ENCODE measurements at places on chromosomes 11 and 22. TPM values are rescaled to one million over a fixed set of nuclear protein-coding genes. Genes with fewer than 3 reads are reported as not detected.
A peak's percentile ranks its signal among the peaks of the same experiment; 100 is the strongest.

DNA sequence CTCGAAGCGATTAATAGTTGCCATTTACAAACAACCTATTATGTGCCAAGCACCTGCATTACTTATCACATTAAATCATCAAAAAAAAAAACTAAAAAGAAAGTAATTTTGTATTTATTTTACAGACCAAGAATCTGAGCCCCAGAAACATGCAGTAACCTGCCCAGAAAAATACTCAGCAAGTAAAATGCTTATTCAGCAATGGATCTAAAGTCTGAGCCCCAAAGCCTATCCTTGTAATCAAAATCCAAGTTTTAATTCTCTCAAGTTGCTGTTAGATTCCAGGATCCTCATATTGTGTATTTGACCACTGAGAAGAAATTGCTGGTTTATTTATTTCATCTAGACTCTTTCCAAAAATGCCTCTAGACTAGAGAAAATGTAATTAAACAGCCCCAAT lies 783.3 kb upstream of the API5 start:
- DNase-seq, result no peak

DNA sequence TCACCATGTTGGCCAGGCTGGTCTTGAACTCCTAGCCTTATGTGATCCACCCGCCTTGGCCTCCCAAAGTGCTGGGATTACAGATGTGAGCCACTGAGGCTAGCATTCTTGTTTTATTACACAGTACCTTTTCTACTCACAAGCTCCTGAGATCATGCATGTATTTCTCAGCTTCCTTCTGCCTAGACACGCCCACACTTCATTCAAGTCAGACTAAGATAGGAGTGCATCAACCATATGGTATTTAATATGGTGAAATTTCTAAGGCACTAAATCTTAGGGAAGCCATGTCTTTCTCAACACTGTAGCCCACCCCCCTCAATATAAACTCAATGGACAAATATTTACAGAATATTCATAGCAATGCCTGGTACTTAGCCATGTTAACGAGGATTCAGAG lies 62.1 kb downstream of the SLC25A17 start:
- DNase-seq, result no peak

The C11orf42 gene
- not detected for total RNA-seq

GRCh38 chr11:96486890-96487611 lies 97.2 kb downstream of the JRKL start:
- DNase-seq, result peak; percentile 88

DNA sequence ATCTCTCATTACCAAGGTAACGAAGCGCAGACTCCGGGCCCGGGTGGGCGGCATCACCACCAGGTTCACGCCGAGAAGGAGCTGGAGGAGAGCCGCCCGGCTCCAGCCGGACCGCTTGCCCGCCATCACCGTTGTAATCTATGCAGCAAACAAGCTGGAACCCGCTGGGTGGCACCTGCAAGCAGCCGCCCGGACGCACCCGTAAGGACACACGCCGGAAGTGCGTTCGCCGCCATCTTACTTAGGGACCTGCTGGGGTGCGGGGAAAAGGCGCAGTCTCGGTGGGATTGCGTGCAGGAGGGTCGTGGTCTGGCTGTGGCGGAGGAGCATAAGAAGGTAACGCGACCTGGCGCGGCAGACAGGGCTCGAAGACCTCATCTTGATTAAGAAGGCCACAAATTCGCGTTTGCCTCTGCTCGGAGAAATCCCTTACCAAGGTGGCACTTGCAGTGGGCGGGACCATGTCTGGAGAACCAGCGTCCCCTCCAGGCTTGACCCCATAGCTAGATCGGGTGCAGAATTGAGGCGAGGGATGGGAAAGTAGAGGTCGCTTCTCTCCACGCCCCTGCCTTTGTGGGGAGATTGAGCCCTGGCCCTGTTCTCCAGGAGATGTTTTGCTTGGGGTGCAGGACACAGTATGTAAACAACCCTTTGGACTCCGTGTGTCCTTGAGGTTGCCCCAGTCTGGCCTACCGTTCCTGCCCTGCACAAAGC lies at the start of gene ACP2:
ACP2 (minus strand) TSS at position 151 of the 714 bp plus-strand sequence; CDS start at position 126, 25 bp downstream.
- DNase-seq, result peak; percentile 88

- peak; percentile 19 for DNase-seq
These were observed 96.1 kb upstream of the THY1 start for GRCh38 chr11:119518746-119519730.

DNA sequence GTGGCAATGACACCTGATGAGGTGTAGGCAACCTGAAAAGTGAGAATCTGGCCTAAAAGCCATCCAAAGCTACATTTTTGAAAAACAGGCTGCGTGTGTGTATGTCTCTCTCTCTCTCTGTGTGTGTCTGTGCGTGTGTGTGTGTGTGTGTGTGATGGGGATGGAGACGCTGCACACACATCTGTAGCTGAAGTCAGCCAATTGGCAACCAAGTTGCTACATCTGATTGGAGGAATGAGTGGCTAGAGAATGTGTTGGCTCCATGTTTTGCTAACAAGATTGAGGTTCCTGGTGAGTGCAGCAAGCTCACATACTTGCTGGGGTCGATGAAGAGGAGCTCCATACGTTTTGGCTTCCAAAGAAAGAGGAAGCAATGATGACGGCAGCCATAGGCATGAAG lies 311.4 kb upstream of the NCAM1 start:
- DNase-seq, result no peak

The TEAD1 gene
- 76.9 TPM for total RNA-seq

- DNase-seq, result no peak
These were observed 2.4 kb downstream of the MAPK11 start for GRCh38 chr22:50267591-50268390.

GRCh38 chr22:26763633-26764361 lies 106.4 kb downstream of the MIAT start:
- DNase-seq, result peak; percentile 37

The UPK2 gene
- total RNA-seq, result 17.1 TPM

GRCh38 chr11:111336582-111337256 lies 38.4 kb downstream of the POU2AF3 start:
- DNase-seq, result no peak

GRCh38 chr11:15412054-15412453 lies 297.3 kb downstream of the INSC start:
- DNase-seq, result no peak

DNA sequence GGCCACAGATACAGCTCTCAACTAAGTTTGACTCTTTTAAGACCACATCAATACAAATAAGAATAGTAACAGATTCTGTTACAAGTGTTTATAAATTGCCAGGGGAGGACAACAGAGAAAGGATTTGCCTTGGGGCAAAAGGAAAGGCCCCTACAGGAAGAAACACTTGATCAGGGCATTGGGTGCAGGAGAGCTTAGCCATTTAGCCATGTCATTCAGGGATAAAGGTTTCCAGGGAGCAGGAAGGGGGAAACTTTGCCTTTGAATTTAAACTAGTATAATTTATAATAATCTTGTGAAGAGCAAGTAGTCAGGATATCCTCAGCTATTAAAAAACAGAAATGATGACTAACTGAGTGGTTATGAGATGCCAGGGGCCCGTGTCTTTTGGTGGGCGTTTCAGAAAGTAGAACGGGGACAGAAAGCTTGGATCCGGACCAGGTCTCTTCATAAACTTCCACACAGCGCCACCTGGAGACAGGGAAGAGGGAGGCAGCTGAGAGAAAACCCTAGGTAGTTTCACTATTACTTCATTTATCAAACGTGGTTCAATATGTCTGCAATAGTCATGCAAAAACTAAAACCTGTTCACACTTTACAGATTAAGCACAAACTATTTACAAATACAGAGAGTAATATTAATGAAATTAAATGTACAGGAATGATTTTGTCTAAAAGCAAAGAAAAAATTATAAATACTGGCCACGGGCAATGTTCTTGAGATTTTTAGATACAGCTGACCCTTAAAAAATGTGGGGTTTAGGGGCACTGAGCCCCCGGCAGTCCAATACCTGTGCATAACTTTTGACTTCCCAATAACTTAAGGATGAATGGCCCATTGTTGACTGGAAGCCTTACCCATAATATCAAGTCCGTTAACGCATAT lies 11.0 kb upstream of the SLC5A4 start:
- peak; percentile 29 for DNase-seq

- no peak for DNase-seq
These were observed 46.9 kb upstream of the PRSS23 start for GRCh38 chr11:86753459-86753858.

The ALX4 gene
- total RNA-seq, result not detected

GRCh38 chr11:120482149-120482548 lies 29.4 kb upstream of the GRIK4 start:
- no peak for DNase-seq

DNA sequence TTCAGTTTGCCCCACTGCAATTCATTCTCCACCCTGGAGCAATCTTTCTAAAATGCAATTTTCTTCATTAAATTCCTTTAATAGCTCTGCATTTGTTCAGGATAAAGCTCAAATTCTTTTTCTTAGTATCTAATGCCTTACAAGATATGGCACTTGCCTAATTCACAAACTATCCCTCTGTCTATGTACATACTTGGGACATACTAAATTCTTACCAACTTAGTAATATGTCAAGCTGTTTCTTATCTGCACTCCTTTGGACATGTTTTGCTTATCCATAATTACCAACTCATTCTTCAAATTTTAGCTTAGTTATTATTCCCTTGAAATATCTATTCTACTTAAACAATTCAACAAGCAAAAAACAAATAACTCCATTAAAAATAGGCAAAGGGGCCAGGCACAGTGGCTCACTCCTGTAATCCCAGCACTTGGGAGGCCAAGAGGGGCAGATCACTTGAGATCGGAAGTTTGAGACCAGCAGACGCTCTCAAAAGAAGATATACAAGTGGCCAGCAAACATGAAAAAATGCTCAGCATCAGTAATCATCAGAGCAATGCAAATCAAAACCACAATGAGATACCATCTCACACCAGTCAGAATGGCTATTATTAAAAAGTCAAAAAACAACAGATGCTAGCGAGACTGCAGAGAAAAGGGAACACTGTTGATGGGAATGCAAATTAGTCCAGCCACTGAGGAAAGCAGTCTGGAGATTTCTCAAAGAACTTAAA lies 96.9 kb downstream of the FAM76B start:
- no peak for DNase-seq

DNA sequence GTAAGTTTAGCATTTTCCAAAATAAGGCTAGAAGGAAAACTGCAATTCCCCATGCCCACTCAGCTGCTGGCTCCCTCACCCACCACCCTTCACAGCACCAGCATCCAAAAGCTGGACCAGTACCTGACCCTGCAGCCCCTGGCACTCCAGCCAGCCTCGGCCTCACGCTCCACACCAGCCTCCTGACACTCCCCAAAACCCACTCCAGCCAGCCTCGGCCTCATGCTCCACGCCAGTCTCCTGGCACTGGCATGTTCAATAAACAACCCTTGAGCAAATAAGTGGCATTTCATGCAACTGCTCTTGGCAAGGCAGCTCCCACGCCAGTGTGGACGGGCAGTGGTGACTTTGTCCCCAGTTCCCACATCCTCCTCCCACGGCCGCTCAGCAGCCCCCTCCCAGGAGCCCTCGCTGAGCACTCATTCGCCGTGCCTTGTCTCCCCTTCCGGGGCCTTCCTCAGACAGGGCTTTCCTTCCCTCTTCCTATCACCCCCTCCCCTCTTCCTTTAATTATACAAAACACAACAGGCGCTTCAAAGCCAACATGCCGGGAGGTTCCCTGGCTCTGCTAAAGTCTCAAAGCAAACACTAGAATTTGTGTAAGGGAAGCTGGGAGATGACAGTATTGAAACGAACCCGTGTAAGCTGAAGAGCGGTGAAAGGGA lies 6.8 kb downstream of the TOLLIP start:
- no peak for DNase-seq

The FXYD2 gene
- total RNA-seq, result not detected

The HTR3B gene
- total RNA-seq, result not detected

DNA sequence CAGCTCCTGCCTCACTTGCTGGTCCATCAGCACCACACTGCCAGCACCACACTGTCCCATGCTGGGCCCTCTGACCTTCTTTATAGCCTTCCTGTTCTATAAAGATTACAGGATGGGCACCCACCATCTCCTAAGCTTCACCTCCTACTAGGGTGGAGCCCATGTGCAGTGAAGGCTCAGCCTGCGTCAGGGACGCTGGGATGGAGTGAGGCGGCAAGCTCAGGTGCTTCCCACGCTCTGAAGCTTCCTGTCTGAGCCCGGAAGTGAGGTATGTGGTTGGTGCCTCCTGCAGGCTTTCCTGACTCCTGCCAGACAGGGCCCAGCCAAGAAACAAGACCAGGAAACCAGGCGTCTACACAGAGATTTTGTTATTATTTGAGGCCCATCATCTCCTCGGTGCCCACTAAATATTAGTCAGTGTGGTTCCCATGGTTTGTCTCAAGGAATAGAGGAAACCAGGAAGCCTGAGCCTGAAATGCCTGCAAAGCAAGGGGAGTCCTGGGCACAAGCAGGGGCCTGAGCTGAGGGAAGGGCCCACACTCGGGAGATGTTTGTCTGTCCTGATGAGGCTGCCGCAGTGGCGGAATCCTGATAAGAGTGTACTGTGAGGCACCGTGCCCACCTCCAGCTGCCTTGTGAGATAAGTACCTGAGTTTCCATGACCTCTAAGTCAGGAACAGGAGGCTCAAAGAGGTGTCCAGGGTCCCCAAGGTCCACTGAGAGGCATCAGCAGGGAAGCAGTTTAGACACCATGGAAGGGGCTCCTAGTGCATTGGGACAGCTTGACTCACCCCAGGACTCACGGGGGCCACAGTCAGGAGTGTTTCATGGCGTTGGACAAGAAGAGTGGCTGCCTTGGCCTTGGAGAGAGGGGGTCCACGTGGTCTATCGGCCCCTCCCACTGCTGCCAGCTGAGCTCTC lies 22.0 kb downstream of the RSPH14 start:
- no peak for DNase-seq

The CBLIF gene
- total RNA-seq, result not detected

The ALDH3B1 gene
- 98.1 TPM for total RNA-seq

- DNase-seq, result no peak
These were observed 198.7 kb downstream of the AASDHPPT start for GRCh38 chr11:106276126-106276525.

The MAPK8IP2 gene
- total RNA-seq, result 0.88 TPM

GRCh38 chr22:38270091-38270992 lies 2.5 kb downstream of the TMEM184B start:
- DNase-seq, result no peak

DNA sequence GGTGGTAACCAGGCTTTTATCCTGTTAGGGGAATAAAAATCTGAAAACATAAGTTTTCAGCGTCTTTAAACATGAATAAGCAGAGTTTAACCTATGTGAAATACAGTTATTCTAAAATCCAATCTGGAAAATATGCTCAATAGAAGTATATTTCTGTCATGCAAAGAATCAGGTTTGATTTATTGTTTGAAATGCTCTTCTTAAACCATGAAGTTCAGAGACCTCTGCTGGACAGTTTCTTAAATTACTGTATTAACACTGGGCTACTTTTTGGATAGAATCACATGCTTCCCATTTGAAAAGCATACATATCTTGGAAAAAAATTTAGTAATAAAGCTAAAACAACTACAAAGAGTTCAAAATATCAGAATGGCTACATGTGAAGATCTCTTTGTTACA lies 25.4 kb downstream of the APIP start:
- DNase-seq, result peak; percentile 64

The RAB6A gene
- 142 TPM for total RNA-seq

DNA sequence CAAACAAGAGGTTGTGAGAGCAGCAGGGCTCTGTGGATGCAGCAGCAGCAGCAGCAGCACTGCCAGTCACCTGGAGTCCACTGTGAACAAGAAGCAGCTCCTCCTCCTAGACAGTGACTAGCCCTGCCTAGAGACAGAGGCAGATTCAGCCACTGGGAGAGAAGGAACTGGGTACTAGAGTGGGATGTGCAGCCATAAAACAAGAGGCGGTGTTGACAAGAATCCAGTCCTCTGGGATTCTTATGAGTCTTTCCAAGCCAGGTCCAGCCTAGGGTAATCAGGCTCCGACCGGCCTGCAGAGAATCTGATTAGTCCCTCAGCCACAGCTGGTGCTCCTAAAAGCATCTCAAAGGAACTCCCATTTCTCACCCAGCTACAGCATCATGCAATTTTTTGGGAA lies 83.9 kb upstream of the USP47 start:
- DNase-seq, result no peak

- DNase-seq, result no peak
These were observed 73.8 kb upstream of the RTL6 start for GRCh38 chr22:44571566-44572413.
